Hippocampal formation (tissue), 2 donors: ENCODE measurements at places on chromosomes 16 and 17.

DNA sequence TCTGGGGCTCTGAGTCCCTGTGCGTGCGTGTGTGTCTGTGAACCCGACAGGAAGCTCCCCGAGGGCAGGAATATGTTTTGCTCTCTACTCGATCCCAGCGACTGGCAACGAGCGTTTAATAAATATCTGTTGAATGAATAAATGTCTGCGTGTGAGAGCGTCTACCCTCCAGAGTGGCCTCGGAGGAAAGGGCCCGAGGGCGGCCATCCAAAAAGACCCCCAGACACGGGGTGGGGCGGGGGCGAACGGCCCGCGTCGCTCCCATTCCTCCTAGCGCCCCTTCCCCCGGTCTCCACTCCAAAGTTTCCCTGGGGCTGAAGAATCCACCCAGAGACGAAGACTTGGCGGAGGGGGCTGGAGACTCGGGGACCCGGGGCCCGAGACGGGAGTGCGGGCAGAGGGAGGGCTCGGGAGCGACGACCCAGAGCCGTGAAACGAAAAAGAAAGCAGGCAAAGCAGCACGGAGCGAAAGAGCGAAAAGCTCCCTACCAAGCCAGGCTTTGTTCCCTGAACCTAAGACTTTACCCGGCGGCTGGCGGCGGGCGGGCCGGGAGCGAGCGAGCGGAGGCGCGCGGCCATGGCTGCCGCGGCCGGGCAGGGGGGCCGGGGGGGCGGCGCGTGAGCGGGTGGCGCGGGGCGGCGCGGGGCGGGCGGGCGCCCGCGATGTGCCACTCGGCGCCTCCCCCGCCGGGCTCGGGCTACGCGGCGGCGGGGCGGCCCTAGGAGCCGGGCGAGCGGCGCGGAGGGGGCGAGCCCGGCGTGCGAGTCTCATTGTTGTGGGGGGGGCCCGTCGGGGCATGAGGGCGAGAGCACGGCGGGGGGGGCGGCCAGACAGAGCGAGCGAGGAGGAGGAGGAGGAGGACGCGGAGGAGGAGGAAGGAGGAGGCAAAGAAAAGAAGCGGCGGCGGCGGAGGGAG lies at the start of gene MLLT6:
Gene MLLT6 (plus strand): TSS at position 668 of the 917 bp plus-strand sequence. CDS start 360 bp downstream, outside the sequence.
- DNase-seq: peak; percentile 75

GRCh38 chr17:59829217-59830006 lies 63.3 kb downstream of the TUBD1 start:
- no peak for DNase-seq

DNA sequence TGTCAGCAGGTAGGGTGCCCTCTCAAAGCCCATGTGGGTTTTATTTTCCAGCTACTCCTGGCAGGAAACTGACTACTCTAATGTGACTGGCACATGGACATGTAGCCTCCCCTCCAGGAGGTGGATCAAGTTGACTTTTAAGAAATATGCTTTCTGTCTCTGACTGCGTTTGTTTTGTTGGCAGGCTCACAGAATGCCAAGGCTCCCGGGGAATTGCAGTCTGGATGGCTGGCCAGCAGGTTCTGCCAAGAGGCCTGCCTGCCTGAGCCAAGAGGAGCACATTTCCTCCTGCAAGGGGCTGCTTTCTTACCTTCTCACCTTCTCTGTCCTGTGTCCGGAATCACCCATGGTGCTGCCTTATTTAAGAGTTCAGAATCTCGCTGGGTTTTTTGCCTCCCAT lies 217.3 kb upstream of the ERCC4 start:
- DNase-seq: peak; percentile 11

DNA sequence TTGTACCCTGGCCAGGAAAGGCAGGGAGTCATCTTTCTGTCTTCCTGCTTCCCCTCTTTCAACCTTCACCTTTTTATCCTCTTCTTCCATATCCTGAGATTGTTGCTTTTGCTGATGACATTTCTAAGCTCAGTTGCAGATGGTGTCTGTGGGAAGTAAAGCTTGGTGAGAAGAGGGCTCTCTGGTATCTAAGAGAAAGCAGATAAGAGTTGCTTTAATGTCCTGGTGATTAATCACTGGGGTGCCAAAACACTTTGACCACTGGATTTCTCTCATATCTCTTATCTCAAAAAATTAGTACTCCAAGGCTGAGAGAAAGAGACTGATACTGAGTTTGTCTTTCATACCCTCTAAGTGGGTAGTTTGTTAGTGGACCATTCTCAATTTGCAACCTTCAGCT lies 71.3 kb downstream of the NEUROD2 start:
- no peak for DNase-seq

GRCh38 chr17:66228887-66229782 lies at the start of gene APOH:
Gene APOH (minus strand): TSS chr17:66229415. CDS start chr17:66229379, 36 bp downstream.
- no peak for DNase-seq

- DNase-seq: no peak
These were observed 354.1 kb upstream of the TNRC6C start for GRCh38 chr17:77604301-77604972.

GRCh38 chr16:27311448-27311830 lies 2.3 kb upstream of the IL4R start:
- DNase-seq: no peak

GRCh38 chr16:83705856-83706255 lies 101.9 kb upstream of the HSBP1 start:
- DNase-seq: no peak

DNA sequence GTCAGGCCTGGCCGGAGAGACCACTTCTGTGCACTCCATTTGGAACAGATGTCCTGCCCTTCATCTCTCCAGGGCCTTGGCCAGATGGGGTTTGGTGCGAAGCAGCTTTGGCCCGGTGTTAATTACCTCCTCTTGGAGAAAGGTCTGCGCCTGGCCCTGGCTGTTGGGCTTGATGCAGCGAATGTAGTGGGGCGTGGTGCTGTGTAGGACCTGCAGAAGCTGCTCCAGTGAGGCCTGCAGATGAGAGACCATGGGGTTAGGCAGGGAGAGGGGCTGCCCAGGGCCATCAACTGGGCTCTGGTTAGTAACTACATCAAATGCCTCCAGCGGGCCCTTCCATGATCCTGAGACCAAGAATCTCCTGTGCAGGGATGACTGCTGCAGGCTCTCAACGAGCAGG lies 18.7 kb downstream of the ZNHIT3 start:
- DNase-seq: no peak

- DNase-seq: no peak
These were observed 178.7 kb downstream of the SEC14L1 start for GRCh38 chr17:77319211-77320043.

GRCh38 chr17:68302066-68302564 lies 10.8 kb downstream of the ARSG start:
- DNase-seq: no peak

DNA sequence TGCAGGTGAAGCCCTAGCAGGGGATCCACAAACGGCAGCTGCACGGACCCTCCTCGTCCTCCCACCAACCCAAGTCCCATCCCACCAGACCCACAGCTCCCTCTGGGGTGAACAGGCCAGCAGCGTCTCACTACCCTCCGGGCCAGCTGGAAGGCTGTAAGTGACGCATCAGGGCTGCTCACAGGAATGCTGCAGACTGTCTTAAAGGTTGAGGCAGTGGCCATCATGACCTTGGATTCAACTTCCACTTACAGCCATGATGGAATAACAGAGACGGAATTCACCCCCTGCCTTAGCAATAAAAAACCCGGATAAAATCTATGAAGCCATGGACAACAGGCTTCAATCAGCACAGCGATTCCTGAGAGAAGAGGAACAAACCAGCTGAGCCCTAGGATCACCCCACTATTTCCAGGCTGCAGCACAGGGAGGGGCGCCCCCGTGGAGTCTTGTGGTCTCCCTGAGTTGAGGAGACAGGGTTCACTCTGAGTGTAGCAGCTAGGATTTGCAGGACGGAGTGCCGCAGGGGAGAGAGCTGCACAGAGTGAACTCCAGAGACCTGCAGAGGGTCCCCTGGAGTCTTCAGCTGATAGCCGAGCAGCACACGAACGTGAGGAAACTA lies 10.5 kb downstream of the FAM83G start:
- no peak for DNase-seq

DNA sequence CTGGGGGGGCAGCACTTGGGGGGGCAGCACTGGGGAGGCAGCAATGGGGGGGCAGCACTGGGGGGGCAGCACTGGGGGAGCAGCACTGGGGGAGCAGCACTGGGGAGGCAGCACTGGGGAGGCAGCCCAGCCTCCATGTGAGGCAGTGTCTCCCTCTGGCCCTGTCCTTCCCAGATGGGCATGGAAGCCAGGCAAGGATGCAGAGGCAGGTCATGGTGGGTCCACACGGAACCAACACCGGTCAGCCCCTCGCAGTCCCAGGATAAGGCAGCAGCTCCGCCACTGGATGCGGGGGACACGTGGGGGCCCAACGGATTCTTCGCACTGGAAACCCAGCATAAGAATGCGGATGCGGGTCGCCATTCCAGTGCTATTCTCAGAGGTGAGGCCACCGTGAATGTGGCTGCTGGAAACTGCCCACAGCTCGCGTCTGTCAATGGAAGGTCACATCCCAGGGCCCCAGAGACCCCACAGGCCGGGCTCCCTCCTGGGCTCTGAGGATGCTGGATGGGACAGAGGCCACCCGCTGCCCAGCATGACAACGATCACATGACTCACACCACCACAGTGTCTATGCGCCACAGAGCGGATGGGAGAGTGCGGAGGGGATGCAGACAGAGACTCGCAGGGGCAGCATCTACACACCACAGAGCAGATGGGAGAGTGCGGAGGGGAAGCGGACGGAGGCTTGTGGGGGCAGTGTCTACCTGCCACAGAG lies 59.0 kb downstream of the LMF1 start:
- DNase-seq: no peak

GRCh38 chr16:81005610-81006161 lies 999 bp downstream of the CMC2 start:
- DNase-seq: no peak
